Thyroid gland (tissue), 4 donors: ENCODE measurements at places on chromosomes 2 and 18.

DNA sequence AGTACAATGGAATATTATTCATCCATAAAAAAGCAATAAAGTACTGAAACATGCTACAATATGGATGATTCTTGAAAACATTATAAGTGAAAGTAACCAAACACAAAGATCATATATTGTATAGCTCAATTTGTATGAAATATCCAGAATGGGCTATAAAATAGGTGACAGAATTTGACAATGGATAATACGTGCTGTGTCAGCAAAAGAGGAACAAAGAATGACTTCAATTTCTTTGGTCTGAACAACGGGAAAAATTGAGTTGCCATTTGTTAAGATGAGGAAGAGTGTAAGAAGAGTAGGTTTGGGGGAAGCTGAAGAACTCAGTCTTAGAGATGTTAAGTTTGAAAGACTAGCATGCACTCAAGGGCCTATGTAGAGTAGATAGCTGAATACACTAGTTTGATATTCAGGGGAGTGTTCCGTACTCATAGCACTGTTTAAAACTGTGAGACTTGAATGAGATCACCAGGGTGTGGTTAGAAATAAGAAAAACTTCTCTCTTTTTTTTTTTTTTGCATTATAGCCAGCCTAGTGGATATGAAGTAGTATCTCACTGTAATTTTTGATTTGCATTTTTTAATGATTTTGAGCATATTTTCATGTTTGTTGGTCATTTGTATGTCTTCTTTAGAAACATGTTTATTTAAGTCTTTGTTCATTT is 213.6 kb downstream of the NR4A2 start:
- DNase-seq: no peak

DNA sequence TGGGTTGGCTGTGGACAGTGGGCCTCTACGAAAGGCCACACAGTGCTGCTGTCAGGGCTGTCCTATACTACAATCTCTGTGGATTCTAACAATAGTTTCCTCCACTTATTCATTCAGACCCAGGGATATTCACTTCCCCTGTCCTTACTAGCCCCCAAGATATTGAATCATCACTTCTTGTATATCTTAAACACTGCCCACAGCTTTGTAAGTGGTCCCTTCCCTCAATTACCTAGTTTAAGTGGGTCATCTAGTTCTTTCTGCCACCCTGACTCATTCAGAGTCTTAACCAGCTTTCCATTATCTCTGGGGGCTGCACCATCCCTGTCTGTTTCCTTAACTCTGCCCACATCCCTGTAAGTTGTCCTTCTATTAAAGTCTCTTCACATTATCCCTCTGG is 69.2 kb downstream of the CD28 start:
- no peak for DNase-seq

GRCh38 chr2:26088038-26088643 is 54.3 kb downstream of the RAB10 start:
- DNase-seq: no peak

DNA sequence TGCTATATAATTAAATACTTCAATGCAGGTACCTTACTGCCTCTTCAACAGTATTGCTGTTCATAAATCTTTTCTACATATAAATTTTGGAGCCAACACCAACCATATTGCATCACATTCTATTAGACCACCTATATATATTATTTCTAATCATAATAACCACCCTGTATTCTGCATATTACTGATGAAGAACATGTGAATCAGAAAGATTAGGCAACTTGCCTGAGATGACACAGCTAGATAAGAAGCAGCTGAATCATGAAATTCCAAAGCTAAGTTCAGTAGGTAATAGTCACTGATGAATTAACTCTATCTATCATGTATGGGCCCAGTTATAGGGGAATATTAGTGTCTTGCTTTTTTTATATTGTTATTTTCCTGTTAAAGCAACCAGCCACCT is 161.8 kb downstream of the AGPS start:
- DNase-seq: no peak

- DNase-seq: no peak
These were observed 12.8 kb upstream of the CIB4 start for GRCh38 chr2:26654061-26654340.

- no peak for DNase-seq
These were observed 205.5 kb upstream of the KCNH7 start for GRCh38 chr2:163044114-163044513.

GRCh38 chr18:48754993-48755473 is 195.7 kb downstream of the SMAD7 start:
- no peak for DNase-seq

DNA sequence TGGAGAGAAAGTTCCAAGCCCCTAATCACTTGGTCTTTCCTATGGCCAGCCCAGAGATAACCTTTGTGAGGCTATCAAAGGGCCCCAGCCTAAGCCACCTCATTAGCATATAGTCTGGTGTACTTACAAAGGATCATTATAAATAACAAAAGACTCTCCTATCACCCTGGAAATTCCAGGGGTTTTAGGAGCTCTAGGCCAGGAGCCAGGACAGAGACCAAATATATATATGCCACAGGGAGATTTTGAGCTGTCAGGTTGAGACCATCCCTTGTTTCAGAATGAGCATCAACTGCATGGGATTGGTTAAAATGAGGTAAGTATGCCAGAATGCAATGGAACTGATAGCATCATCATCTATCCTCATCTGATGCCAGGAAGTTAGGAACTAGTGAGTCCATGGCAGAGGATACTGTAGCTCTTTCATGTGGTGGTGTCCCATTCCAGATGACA is 32.1 kb upstream of the CHRNA1 start:
- no peak for DNase-seq

- no peak for DNase-seq
These were observed 16.5 kb downstream of the SMARCAL1 start for GRCh38 chr2:216428618-216429350.

- DNase-seq: no peak
These were observed 100.3 kb upstream of the NEDD4L start for GRCh38 chr18:57943723-57944122.

GRCh38 chr2:222424729-222425671 is 657 bp downstream of the SGPP2 start:
- peak; percentile 54 for DNase-seq

DNA sequence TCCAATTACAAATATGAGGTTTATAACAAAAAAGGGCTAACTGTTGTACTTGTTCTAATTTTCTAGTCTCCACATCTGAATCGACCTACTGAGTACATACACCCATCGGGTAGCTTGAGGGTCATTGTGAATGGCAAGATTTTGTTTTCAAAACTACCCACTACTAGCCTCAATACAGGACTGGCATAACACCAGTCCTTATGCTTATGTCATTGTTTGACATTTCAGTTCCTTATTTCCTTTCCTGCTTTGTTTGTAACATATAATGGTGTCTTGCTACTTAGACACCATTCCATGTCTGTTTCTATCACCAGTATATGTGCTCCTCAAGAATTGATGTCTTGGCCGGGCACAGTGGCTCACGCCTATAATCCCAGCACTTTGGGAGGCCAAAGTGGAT is 86.0 kb downstream of the EPHA4 start:
- no peak for DNase-seq

DNA sequence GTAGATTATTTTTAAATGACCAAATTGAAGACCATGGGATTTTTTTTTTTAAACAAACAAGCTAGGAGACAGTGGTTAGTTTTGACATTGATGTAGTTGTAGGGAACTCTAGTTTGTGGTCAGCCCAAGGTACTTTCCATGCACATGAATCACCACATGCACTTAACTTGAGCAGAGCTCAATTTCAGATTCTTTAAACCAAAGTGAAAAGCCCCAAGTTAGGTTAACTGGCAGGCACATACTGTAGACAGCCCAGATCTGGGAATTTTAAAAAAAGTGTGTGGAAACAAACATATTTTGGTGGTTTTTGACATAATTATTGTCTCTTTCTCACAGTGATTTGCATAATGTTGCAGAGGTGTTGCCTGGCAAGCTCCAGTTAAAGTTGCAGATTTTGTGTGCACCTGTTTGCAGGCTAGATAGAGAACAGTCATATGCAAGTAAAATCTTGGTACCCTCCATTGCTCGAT is 88.4 kb downstream of the BCL2L11 start:
- DNase-seq: no peak

DNA sequence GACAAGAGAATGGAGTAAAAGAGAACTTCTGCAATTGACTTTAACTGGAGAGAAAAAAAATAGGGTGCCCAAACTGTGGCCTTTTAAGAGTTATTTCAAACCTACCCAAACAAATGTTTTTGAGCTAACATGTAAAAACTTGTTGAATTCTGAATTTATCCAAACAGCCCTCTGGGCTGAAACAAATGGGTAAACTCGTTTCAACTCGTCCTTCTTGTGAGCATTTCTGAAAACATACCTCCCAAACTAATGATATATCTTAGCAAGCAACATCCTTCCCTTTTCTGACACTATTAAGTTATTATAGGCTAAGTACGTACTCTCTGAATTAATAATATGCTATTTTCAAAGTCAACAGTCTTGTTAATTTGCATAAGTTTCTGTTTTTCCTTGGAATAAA is 793.0 kb upstream of the ACVR2A start:
- no peak for DNase-seq

GRCh38 chr18:74148543-74149070 is 284 bp downstream of the TIMM21 start:
- no peak for DNase-seq

DNA sequence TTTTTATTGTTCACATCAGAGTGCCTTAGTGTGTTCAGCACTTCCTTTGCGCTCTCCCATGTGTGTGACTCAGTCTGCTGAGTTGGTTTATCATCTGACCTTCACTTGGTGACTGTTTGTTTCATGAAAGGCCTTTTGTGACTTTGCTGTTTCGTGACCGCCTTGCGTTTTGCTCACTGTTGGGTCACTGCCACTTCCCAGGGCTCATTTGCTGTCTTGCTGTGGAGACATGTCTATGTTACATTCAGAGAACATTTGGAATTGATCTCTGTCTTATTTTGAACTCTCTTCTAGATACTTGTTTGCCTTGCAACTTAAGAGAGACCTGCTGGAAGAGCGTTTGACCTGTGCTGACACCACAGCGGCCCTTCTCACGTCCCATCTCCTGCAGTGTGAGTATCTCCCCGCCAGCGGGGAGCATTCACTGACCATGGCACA is 54.7 kb downstream of the FARP2 start:
- DNase-seq: no peak

GRCh38 chr18:59792353-59792752 is 95.1 kb upstream of the CCBE1 start:
- DNase-seq: no peak

GRCh38 chr2:42142547-42143184 is 26.5 kb upstream of the EML4 start:
- peak; percentile 79 for DNase-seq

GRCh38 chr18:26082475-26082874 is 7.9 kb downstream of the SS18 start:
- DNase-seq: no peak

DNA sequence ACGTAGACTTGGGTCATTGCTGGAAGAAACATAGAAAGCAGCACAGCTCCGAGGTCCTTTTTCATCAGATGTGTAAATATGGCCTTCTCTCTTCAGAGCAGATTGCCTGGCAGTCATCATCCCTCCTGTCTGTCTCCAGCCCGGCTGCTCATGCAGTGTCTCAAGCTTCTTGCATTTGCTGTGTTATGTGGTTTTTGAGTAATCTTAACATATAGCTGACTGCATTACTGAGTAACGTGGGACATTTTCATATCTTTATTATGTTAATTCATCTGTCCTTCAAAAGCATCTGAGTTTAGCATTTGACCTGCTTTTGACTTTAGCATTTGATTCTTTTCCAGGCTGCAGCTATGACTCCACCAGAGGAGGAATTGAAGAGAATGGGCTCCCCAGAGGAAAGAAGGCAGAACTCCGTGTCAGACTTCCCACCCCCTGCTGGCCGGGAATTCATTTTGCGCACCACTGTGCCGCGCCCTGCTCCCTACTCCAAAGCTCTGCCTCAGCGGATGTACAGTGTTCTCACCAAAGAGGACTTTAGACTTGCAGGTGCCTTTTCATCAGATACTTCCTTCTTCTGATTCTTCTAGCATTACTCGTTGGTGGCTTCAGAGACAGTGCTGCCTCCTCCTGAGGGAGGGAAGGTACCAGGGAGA is 116.2 kb downstream of the RAB3GAP1 start:
- DNase-seq: no peak

- peak; percentile 18 for DNase-seq
These were observed 18.6 kb downstream of the THADA start for GRCh38 chr2:43576981-43577892.

GRCh38 chr2:112644155-112644932 is 1.4 kb upstream of the SLC20A1 start:
- DNase-seq: no peak

- DNase-seq: no peak
These were observed 240.5 kb upstream of the ID2 start for GRCh38 chr2:8441371-8441770.

- no peak for DNase-seq
These were observed 20.3 kb downstream of the CFAP210 start for GRCh38 chr2:169673921-169674320.

DNA sequence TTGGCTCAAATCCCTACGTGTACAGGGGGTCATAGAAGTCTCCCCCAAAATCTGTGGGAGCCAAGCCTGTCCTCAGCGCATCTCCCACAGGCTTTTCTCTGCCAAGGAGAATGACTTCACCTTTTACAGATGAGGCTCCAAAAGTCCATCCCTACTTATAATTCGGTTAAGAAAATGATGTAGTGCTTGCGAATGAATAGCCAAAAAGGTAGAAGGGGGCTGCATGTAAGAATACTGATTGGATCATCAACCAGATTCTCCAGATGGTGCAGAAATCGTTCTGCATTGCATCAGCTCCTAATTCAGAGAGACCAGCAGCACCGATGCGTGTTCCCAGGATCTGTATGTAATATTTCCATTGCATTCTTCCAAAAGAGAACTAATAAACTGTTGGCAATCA is 91.9 kb downstream of the EPHA4 start:
- DNase-seq: no peak

- peak; percentile 26 for DNase-seq
These were observed 207.0 kb upstream of the FANCL start for GRCh38 chr2:58448065-58448507.

DNA sequence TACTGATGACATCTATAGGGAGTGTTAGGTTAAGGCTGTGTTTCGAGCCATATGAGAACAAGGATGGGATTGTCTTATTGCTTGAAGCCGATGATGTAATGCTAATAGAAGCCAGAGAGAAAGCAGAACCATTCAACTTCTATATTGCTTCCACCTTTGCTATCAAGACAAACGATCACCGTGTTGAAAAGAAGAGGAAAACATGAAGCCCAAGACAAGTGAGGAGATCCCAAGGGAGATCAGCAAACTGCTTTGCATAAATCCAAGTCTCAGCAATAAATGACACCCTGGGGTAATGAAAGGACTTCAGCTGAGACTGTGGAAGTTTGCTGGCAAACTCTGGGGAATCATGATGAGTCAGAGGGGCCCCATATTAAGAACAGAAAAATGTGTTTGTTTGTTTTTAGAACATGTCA is 206.2 kb downstream of the NCKAP5 start:
- no peak for DNase-seq
